Activated naive CD4-positive, alpha-beta T cell treated with anti-CD3 and anti-CD28 coated beads for 36 hours (primary cell): ENCODE measurements at places on chromosomes 2 and 18. TPM values are rescaled to one million over a fixed set of nuclear protein-coding genes. Genes with fewer than 3 reads are reported as not detected.
A peak's percentile ranks its signal among the peaks of the same experiment; 100 is the strongest.

Gene MC5R
- not detected for total RNA-seq

Gene SLC9A4
- total RNA-seq = 0.10 TPM

Gene IL18RAP
- 15.1 TPM for total RNA-seq

Gene EGR4
- 0.07 TPM for total RNA-seq

Gene TMEM178A
- 0.55 TPM for total RNA-seq

DNA sequence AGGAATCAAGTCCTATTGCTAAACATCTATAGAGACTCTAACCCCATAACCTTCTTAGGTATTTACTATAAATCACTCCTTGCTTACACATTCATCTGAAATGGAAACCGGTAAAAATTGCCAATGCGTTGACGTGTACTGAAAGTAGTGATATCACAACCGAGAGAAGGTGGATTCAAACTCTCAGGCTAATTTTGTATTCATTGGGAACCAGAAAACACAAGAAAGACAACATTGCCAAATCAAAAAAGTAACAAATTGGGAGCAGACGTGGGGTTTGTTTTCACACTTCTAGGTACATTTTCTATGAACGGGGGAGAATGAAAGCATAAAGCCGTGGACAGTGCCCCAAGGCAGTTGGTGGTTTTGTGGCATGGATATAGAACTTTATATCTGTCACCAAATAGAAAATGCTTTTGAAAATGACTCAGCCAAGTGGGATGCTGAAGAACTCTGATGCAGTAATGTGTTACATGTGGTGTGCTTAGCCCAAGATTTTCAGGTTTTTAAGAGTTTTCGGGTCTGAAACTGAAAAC, 155.1 kb upstream of the RASGRP3 start:
- peaks cover 9% of the 10 kb centered on the region for H3K27me3 ChIP-seq
- peak; percentile 29 for DNase-seq
- no peak overlapping the region for H3K4me3 ChIP-seq
- peak overlapping the region; percentile 41 for H3K27ac ChIP-seq

DNA sequence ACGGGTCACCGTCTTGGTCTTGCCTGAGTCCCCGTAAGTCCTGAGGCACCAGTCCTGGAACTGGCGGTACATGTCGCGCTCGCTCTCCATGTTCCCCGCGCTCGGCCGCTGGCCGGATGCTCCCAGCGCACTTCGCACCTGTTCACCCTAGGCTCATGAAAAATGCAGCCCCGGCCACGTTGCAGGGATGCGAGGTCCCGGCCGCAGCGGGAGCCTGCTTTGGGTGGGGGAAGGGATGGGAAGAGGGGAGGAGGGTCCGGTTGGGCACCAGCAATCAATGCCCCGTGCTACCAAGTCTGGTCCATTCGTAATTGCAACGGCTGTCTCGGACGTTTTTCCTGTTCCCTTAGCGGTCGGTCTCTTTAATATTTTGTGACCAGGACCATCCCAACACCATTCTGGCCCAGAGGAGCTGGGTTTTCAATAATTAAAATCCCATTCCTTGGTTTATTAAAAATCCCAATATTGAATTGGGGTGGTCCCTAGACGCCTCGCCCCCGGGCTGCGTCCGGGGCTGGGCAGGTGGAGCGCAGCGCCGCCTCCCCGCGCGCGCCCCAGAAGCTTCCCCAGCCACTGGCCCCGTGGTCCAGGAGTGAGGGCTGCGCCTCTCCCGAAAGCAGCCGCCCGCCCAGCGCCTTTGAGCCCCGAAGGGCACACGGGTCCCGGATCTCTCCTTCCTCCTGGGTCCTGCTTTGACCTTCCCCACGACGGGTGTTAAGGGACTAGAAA, 1.4 kb downstream of the NOL4 start:
- H3K27ac ChIP-seq = no peak overlapping the region
- no peak overlapping the region for H3K4me3 ChIP-seq
- H3K36me3 ChIP-seq = peaks cover 1% of the 10 kb centered on the region
- DNase-seq = no peak
- peaks cover 49% of the 10 kb centered on the region for H3K27me3 ChIP-seq
- H3K4me1 ChIP-seq = peaks cover 8% of the 10 kb centered on the region

DNA sequence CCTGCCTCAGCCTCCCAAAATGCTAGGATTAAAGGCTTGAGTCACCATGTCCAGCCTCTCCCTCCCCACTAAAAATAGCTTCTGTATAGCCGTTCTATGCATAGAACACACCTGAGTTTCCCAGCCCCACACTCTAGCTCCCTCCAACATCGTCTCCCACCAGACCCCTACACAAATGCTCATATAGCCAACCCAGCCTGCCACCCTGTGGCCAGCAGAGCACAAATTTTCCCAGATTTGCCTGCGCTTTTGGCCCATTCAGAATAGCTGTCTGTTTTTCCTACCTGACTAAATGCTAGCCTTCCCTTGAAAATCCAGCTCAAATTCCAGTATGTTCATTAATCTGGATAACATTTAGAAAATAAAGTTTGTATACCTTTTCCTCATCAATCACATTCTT, 22.8 kb downstream of the TRABD2A start:
- H3K4me1 ChIP-seq = peaks cover 93% of the 10 kb centered on the region
- H3K4me3 ChIP-seq = no peak overlapping the region
- no peaks in the 10 kb centered on the region for H3K27me3 ChIP-seq
- H3K36me3 ChIP-seq = peaks cover 31% of the 10 kb centered on the region

DNA sequence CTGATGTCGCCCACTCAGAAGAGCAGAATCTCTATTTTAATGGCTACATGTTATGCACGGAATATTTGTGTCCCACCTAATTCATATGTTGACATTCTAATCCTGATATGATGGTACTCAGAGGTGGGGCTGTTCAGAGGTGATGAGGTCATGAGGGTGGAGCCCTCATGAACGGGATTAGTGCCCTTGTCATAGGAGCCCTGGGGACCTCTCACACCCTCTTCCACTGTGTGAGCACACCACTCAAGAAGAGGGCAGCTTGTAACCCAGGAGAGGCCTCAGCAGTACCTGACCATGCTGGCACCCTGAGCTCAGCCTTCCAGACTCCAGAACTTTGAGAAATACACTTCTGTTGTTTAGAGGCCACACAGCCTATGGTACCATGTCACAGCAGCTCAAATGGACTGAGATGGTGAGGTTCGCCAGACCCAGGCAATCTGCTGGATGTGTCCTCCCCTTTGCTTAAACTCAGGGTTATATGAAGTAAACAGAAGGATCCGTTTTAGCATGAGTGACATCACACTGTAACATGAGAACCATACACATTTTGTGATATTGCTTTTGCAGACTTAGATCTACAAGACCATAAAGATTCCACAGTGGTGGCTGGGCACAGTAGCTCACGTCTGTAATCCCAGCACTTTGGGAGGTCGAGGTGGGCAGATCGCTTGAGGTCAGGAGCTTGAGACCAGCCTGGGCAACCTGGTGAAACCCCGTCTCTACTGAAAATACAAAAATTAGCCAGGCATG, 48.7 kb downstream of the ATOH8 start:
- H3K4me1 ChIP-seq = peaks cover 7% of the 10 kb centered on the region
- DNase-seq = no peak
- H3K36me3 ChIP-seq = no peaks in the 10 kb centered on the region
- H3K4me3 ChIP-seq = no peak overlapping the region
- H3K27ac ChIP-seq = no peak overlapping the region

DNA sequence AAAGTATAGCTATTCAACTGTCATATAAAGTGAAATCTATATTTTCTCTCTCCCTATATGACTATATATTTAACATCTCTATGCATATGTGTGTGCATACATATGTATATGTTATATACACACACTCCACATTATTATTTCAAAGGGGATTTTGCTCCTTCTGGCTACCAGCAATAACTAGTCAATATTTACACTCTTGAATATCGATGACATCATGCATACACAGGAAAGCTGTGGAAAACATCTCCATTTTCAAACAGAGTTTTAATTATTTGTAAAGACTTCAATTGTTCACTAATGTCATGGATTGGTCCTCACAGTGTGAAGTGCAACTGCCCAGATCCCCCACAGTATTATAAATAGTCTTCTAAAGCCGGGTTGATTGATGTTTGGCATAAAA, 195.9 kb upstream of the TCF4 start:
- H3K4me3 ChIP-seq = no peak overlapping the region
- H3K27ac ChIP-seq = no peak overlapping the region
- H3K27me3 ChIP-seq = peaks cover 35% of the 10 kb centered on the region
- H3K36me3 ChIP-seq = no peaks in the 10 kb centered on the region
- DNase-seq = no peak

DNA sequence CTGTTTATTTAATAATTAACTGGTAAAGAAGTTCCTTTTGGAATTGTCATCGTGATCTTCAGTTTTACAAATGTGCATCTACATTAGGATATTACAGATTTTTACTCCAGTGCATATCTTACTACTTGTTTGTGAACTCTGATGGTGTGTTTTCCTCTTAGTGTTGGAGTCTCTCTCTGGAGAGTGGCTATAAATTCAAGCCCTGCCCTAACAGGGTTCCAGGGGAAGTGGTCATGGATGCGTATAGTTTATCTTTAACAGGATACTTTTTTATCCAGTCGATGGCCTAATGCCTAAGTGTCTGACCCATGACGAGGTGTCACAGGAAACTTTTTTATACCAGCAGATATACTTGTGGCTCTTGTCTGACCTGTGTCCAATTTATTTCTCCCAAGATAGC, 75.4 kb downstream of the CHN1 start:
- no peak for DNase-seq
- H3K4me1 ChIP-seq = no peaks in the 10 kb centered on the region
- no peak overlapping the region for H3K4me3 ChIP-seq
- no peak overlapping the region for H3K27ac ChIP-seq

DNA sequence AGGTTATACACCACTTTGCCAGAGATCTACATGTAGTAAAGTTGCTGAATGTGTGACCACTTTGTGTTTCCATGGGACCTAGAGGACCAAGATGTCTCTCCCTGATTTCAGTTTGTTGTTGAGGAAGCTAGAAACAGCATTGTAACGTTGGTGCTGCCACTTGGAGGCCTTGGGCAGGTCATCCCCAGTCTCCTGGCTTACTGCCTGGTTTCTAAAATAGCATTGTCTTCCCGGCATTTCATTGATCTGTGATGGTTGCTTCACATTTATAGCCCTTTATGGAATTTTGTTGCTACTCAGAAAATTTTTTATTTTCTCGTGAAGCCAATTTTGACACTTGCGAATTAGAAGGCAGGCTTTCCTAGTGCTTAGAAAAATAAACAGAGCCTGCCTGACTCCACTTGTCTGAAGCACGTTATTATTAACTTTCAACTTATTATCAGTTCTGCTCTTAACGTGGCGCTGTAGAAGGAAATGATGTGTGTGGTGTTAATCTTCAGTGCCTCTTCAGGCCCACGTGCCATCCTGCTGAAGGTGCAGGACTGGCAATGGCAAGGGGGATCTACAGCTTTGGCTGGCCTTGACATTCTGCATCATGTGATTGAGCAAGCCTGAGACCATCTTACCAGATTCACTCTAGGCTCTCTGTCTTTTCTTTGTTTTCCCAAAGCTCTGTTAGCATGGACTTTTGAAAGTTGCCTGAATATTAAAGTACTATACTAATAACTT, 59.9 kb downstream of the INPP4A start:
- H3K4me3 ChIP-seq = no peak overlapping the region
- no peak for DNase-seq
- H3K4me1 ChIP-seq = peaks cover 92% of the 10 kb centered on the region

DNA sequence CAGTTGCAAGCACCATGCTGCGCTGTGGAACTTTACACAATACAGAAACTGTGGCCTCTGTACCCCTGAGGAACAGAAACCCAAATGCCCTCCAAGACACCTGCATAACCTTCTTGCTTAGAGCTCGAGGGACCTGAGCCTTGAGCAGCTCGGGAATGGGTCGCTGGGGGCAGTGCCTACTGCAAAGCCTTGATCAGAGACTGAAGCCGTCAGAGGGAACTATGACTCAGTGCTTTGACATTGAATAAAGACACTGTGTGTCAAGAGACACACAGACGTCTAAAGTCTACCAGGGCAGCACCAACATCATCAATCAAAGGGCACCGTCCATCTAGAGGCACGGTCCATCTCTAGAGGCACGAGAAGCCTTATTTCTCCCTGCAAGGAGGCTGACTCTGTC, 30.6 kb downstream of the GPR45 start:
- no peak overlapping the region for H3K27ac ChIP-seq
- no peaks in the 10 kb centered on the region for H3K27me3 ChIP-seq
- no peaks in the 10 kb centered on the region for H3K4me1 ChIP-seq

GRCh38 chr2:39411181-39411944, 25.7 kb downstream of the MAP4K3 start:
- H3K27me3 ChIP-seq = no peaks in the 10 kb centered on the region
- no peak overlapping the region for H3K4me3 ChIP-seq
- no peak for DNase-seq
- peaks cover 65% of the 10 kb centered on the region for H3K4me1 ChIP-seq
- no peak overlapping the region for H3K27ac ChIP-seq

DNA sequence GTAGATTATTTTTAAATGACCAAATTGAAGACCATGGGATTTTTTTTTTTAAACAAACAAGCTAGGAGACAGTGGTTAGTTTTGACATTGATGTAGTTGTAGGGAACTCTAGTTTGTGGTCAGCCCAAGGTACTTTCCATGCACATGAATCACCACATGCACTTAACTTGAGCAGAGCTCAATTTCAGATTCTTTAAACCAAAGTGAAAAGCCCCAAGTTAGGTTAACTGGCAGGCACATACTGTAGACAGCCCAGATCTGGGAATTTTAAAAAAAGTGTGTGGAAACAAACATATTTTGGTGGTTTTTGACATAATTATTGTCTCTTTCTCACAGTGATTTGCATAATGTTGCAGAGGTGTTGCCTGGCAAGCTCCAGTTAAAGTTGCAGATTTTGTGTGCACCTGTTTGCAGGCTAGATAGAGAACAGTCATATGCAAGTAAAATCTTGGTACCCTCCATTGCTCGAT, 88.4 kb downstream of the BCL2L11 start:
- H3K4me3 ChIP-seq = no peak overlapping the region
- H3K36me3 ChIP-seq = peaks cover 1% of the 10 kb centered on the region
- DNase-seq = peak; percentile 71
- peaks cover 10% of the 10 kb centered on the region for H3K4me1 ChIP-seq

GRCh38 chr2:199985625-199986207, 30.3 kb downstream of the MAIP1 start:
- H3K27me3 ChIP-seq = no peaks in the 10 kb centered on the region
- peak; percentile 82 for DNase-seq
- no peak overlapping the region for H3K4me3 ChIP-seq
- no peaks in the 10 kb centered on the region for H3K4me1 ChIP-seq
- no peak overlapping the region for H3K27ac ChIP-seq

- H3K27ac ChIP-seq = no peak overlapping the region
- H3K36me3 ChIP-seq = no peaks in the 10 kb centered on the region
- H3K4me1 ChIP-seq = no peaks in the 10 kb centered on the region
- no peak overlapping the region for H3K4me3 ChIP-seq
These were observed 190.7 kb downstream of the CDCA7 start for GRCh38 chr2:173545364-173545763.

- H3K27me3 ChIP-seq = no peaks in the 10 kb centered on the region
- H3K4me1 ChIP-seq = no peaks in the 10 kb centered on the region
These were observed 49.3 kb downstream of the HS6ST1 start for GRCh38 chr2:128269063-128269989.

DNA sequence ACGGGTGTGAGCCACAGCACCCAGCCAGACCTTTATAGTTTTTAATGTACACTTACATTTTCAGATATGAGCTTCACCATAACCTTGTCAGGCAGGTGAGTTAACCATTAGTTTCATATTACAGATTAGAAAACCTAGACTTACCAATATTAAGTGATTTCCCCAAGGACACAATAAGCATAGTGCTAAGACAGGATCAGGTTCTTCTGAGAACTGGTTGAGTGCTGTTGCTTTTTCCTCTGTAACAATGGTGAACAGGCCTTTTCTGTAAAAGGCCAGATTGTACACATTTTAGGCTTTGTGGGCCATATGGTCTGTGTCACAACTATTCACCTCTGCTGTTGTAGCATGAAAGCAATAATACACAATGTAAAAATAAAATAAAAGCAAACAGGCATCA, 332.0 kb downstream of the PIK3C3 start:
- no peak for DNase-seq
- no peak overlapping the region for H3K27ac ChIP-seq
- H3K27me3 ChIP-seq = no peaks in the 10 kb centered on the region
- no peaks in the 10 kb centered on the region for H3K36me3 ChIP-seq
